AG08395 (cell line): ENCODE measurements at places on chromosomes 13 and 19.
A peak's percentile ranks its signal among the peaks of the same experiment; 100 is the strongest.

GRCh38 chr13:105672881-105673280 lies 862.6 kb downstream of the EFNB2 start:
- no peak for DNase-seq

DNA sequence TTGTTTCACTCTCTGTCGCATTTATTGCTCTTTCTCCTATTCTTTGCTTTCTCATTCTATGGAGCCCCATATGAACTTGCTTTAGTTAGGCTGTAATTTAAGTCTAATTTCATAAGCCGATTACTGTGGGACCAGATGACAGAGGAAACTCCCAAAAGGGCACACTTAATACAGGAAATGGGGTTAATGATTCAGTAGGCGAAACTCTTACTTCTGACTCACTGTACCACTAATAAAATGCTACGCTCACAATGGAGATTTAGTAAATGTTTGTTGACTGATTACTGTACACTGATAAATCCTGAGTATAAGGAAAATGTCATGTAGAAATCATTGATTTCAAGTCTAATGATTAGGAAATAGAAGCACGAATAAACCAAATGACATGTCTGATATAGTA lies 276.4 kb downstream of the KLF5 start:
- DNase-seq: no peak

- peak; percentile 9 for DNase-seq
Measured at GRCh38 chr13:31627097-31627845, 112.1 kb upstream of the RXFP2 start.

DNA sequence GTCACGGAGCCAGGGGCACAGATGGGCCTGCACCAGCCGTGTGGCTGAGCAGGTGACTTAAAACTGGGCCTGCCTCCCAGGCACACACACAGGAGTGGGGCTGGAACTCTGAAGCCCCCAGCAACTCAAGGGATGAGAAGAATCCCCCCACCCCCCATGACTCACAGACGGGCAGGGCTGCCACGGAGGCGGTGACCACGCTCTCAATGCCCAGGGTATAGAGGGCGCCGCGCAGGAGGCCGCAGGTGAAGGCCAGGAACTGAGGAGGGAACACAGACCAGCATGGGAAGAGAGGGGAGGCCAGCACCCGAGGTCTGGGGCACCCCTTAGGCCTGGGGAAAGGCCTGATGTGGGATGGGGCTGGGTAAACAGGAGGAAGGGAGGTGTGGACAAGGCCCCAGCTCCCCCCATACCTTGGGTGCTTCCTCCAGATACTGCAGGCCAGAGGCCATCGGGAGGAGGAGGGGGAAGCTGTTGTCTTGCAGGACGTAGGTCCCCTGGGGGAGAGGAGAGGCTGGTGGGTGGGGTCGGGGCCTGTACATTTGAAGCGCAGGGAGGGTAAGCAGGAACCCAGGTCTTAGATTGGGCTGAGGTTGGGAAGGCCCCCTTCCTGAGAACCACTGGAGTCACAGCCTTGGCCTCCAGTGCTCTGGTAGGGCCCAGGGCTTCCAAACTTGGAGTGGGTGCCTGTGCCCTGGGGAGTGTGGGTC lies 3.1 kb upstream of the NKPD1 start:
- no peak for DNase-seq

GRCh38 chr13:56424246-56424645 lies 716.5 kb upstream of the PRR20A start:
- no peak for DNase-seq

- DNase-seq: no peak
Measured at GRCh38 chr19:50024719-50025021, 502 bp downstream of the VRK3 start.

GRCh38 chr13:46101484-46102254 lies 3.2 kb downstream of the CPB2 start:
- no peak for DNase-seq

- no peak for DNase-seq
Measured at GRCh38 chr13:95456815-95457214, 95.7 kb upstream of the CLDN10 start.

GRCh38 chr13:110154410-110154933 lies 152.5 kb downstream of the COL4A1 start:
- DNase-seq: no peak

DNA sequence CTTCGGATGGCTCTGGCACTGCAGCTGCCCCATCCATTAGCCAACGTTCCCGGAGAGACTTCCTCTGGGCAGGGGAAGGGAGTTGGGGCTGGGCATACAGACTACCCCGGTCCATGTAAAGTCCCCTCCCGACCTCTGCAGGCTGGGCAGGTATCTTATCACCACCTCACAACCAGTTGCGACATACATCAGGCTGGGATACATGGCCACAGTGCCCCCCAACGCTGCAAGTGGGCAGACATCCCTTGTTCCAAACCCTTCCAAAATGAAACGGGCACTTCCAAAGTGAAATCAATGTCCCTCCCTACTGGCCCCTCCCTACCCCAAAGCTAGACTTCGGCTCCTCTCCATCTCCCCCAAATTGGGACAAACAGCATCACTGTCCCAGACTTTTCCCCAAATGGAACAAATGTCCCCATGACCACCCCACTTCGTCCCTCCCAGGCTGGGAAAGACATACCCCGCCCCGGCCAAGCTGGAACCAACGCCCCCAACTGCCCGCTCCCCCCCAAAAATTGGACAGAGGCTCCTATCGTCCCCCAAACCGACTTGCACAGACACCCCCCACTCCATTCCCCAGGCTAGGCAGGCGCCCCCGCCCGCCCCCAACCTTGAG lies 5.0 kb downstream of the PALM3 start:
- DNase-seq: no peak

- DNase-seq: no peak
Measured at GRCh38 chr13:31261241-31261640, 61.5 kb downstream of the B3GLCT start.

GRCh38 chr19:55083004-55083850 lies 7.6 kb downstream of the EPS8L1 start:
- no peak for DNase-seq

DNA sequence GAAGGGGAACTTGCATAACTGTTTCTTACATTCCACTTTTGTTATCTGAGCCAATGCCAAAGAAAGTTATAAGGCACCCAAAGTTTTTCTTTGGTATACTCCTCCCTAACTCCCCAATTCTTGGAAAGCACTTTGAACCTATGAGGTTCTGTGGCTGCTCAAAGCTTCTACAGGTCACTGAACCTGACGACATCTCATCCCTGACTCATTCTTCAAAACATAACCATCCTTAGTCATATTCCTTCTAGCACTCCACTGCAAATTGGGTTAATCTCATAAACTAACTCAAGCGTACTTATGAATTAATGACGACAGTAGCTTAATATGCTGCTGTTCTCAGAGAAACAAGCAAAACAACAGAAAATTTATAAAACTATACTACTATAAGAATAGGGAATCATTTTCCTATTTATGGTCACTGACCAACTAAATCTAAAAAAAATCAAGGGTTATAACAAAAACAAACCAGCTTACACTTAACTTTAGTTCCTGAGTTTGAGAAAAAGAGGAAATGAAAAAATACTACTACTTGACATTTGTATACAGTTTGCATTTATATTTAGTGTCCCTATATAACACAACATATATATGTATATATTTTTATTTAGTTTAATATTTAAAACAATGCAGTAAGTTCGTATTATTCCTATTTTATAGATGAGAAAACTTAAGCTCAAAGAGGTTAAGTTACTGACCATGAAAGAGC lies 69.1 kb downstream of the CAB39L start:
- DNase-seq: peak; percentile 45

- no peak for DNase-seq
Measured at GRCh38 chr19:57249329-57249728, 8.9 kb downstream of the ZNF805 start.

DNA sequence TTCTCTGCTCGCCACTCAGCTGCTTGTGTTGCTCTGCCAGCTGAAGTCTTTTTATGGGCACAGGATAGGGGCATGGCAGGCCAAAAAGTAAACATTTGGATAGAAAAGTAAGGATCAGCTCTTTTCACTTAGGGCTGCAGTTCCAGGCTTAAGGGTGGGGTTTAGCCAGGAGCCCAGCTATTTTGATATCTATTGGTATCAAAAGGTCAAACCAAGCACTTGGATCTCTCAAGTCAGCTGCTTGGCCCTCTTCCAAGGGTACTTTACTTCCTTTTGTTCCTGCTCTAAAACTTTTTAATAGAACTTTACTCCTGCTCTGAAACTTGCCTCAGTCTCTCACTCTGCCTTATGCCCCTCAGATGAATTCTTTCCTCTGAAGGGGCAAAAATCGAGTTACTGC lies 55.7 kb upstream of the ABCC4 start:
- no peak for DNase-seq

DNA sequence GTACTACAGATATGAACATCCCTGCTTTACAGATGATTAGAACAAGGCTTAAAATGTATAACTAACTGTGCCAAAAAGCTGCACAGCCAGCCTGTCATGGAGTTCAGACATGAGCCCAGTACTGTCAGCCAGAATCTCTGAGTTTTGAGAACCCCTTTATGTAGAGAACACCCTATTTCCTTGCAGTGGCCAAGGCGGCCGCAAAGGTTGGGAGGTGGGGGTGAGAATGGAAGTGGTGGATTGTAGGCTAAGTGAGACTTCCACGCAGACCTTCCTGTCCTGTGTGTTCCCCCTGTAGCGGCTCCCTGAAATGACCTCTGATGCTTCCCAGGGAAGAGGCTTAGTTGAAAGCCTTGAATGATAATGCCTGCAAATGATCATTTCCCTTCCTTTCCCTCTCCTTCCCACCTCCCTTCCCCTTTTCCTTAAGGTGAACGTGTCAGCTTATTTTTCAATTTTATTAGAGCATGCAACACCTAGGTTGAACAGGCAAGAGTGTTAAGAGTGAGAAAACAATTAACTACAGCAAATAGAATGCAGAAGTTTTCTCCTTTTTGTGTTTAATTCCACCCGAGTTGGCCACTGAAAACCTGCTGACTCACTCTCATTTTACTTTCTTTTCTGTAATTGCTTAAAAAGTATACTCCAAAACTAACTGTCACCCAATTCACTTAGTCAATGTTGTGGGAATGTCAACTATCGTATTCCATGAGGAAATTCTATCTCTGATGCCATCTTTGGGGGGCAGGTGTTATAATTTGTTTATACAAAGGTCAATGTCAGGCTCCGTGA lies 167.0 kb upstream of the EDNRB start:
- DNase-seq: no peak

DNA sequence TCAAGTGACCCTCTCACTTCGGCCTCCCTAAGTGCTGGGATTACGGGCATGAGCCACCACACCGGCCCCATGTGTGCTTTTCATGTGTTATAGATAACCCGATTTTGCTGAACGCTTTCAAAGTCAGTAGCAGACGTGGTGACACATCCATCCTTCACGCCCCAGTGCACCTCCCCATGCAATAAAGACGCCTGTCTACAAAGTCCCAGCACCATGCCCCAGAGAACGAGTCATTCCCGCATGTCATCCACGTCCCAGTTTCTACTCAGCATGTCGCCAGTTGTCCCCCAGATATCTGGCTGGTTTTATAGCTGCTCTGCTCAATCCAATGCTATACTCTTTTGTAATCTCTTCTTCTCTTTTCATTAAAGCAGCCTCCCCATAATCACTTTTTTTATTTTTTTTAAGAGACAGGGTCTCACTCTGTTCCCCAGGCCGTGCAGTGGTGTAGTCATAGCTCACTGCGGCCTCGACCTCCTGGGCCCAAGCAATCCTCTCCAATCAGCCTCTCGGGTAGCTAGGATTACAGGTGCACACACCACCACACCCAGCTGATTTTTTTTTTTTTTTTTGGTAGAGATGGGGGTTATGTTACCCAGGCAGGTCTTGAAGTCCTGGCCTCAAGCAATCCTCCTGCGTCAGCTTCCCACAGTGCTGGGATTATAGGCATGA lies 42.5 kb downstream of the DNM2 start:
- peak; percentile 26 for DNase-seq

- no peak for DNase-seq
Measured at GRCh38 chr13:91304741-91305140, 42.7 kb upstream of the MIR17HG start.

- DNase-seq: no peak
Measured at GRCh38 chr13:75920536-75920935, 284.4 kb downstream of the LMO7 start.

GRCh38 chr13:41463838-41464602 lies 6.7 kb downstream of the RGCC start:
- no peak for DNase-seq

DNA sequence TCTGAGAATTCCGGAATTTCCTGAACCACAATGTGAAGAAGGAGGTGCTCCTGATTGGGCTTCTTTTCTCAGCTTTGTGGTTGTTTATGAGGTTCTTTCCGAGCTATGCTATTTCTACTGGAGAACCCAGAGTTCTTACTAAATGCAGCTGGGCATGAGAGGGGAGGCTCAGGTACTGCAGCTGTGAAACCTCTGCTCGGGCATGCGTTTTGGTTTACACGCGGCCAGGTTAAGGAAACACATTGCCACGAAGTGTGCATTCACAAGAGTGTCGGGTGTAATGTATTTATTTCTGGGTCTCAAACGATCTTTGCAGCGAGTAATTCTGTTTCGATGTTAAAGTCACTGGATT lies 661 bp upstream of the MIR17HG start:
- DNase-seq: no peak

DNA sequence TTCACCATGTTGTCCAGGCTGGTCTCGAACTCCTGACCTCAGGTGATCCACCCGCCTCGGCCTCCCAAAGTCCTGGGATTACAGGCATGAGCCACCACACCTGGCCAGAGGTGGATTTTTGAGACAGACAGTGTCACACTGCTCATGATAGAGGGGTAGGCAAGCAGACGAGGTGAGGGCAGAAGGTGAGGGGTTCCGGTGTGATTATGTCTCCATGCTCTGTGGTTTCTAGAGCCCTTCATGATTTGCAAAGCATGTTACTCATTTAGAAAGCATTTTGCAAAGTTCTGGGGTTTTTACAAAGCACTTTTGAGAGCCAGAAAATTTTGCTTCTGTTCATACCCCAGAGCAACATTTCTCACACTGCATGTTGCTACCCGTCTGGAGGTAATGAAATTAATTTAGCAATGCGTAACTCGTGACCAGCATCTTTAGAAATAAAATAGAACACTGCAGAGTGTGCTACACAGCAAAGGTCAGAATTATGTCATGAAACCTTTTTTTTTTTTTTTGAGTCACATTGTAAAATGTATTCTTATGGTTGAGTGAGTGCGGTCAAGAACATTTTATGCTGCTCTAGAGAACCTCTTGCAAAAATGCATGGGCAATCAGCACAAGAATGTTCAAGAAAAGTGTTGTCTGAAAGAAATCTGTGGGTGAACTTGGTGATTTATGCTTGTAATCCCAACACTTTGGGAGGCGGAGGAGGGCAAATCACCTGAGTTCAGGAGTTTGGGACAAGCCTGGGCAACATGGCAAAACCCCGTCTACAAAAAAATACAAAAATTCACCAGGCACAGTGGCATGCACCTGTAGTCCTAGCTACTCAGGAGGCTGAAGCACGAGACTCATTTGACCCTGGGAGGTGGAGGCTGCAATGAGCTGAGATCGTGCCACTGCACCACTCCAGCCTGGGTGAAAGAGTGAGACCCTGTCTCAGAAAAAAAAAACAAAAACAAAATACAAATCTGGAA lies 58.0 kb downstream of the MAP4K1 start:
- no peak for DNase-seq

- DNase-seq: no peak
Measured at GRCh38 chr13:79469608-79470007, 11.3 kb upstream of the NDFIP2 start.

GRCh38 chr19:19526581-19527370 lies 1.9 kb upstream of the YJEFN3 start:
- no peak for DNase-seq
